ENCODE measurements at places on chromosomes 3 and 15.
A peak's percentile ranks its signal among the peaks of the same experiment; 100 is the strongest.

GRCh38 chr15:41115161-41115651 is 874 bp downstream of the INO80 start:
- H3K27me3 ChIP-seq = no peaks in the 10 kb centered on the region
- H3K27ac ChIP-seq = peak overlapping the region; percentile 100
- peaks cover 9% of the 10 kb centered on the region for H3K36me3 ChIP-seq
- peaks cover 30% of the 10 kb centered on the region for H3K4me1 ChIP-seq

- H3K4me1 ChIP-seq = no peaks in the 10 kb centered on the region
These were observed 40.5 kb downstream of the POLQ start for GRCh38 chr3:121505256-121505655.

GRCh38 chr3:39631136-39631535 is 163.7 kb downstream of the MOBP start:
- H3K4me3 ChIP-seq = no peak overlapping the region
- peaks cover 5% of the 10 kb centered on the region for H3K27me3 ChIP-seq
- H3K36me3 ChIP-seq = no peaks in the 10 kb centered on the region
- ATAC-seq = no peak

DNA sequence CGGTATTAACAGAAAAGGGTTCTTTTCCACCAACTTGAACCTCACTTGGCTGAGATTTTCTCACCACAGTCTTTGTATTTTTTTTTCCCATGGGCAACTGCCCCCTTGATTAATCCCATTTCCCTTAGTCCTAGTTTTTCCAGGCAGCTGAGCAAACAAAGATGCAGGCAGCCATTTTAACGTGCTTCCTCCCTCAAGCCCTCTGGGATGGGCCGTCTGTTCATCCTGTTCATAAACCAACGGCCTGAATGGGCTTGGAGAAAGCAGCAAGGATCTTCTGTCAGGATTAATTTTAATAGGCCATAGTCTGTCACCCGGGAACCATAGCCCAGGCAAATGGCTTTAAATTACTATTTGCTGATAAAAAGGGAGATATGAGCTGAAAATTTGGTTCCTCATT is 10.4 kb upstream of the POLR2M start:
- peaks cover 43% of the 10 kb centered on the region for H3K27me3 ChIP-seq
- no peak for ATAC-seq
- no peak overlapping the region for H3K27ac ChIP-seq
- H3K4me3 ChIP-seq = no peak overlapping the region
- H3K4me1 ChIP-seq = no peaks in the 10 kb centered on the region
- H3K36me3 ChIP-seq = no peaks in the 10 kb centered on the region

GRCh38 chr15:39582286-39582976 is 1.6 kb downstream of the THBS1 start:
- H3K27ac ChIP-seq = no peak overlapping the region

GRCh38 chr15:100931143-100931890 is 12.2 kb downstream of the LRRK1 start:
- peak overlapping the region; percentile 18 for H3K4me3 ChIP-seq
- H3K27ac ChIP-seq = peak overlapping the region; percentile 74
- H3K4me1 ChIP-seq = peaks cover 91% of the 10 kb centered on the region
- no peak for ATAC-seq

- no peak for ATAC-seq
- peaks cover 18% of the 10 kb centered on the region for H3K27me3 ChIP-seq
- H3K4me3 ChIP-seq = no peak overlapping the region
- no peaks in the 10 kb centered on the region for H3K4me1 ChIP-seq
These were observed 49.4 kb downstream of the GREM1 start for GRCh38 chr15:32767236-32767635.

GRCh38 chr15:69604072-69604411 is 151.4 kb downstream of the RPLP1 start:
- H3K27ac ChIP-seq = no peak overlapping the region
- H3K4me3 ChIP-seq = no peak overlapping the region
- H3K27me3 ChIP-seq = peaks cover 29% of the 10 kb centered on the region
- ATAC-seq = no peak

GRCh38 chr15:39828374-39828931 is 45.8 kb upstream of the FSIP1 start:
- no peak overlapping the region for H3K4me3 ChIP-seq
- peaks cover 35% of the 10 kb centered on the region for H3K27me3 ChIP-seq
- no peaks in the 10 kb centered on the region for H3K4me1 ChIP-seq
- no peaks in the 10 kb centered on the region for H3K36me3 ChIP-seq
- ATAC-seq = no peak

DNA sequence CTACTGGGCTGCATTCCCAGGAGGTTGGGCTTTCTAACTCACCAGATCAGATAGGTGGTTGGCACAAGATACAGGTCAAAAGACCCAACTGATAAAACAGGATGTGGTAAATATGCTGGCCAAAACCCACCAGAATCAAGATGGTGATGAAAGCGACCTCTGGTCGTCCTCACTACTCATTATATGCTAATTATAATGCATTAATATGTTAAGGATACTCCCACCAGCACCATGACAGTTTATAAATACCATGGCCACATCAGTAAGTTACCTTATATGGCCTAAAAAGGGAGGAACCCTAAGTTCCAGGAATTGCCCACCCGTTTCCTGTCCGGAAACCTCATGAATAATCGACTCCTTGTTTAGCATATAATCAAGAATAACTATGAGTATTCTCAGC is 31.6 kb downstream of the CFAP44 start:
- peaks cover 8% of the 10 kb centered on the region for H3K4me1 ChIP-seq
- H3K36me3 ChIP-seq = peaks cover 33% of the 10 kb centered on the region
- no peak overlapping the region for H3K27ac ChIP-seq
- no peak overlapping the region for H3K4me3 ChIP-seq

- no peak for ATAC-seq
- H3K4me3 ChIP-seq = no peak overlapping the region
- H3K27ac ChIP-seq = no peak overlapping the region
- H3K4me1 ChIP-seq = no peaks in the 10 kb centered on the region
These were observed 556.1 kb downstream of the FGF12 start for GRCh38 chr3:192171213-192171612.

DNA sequence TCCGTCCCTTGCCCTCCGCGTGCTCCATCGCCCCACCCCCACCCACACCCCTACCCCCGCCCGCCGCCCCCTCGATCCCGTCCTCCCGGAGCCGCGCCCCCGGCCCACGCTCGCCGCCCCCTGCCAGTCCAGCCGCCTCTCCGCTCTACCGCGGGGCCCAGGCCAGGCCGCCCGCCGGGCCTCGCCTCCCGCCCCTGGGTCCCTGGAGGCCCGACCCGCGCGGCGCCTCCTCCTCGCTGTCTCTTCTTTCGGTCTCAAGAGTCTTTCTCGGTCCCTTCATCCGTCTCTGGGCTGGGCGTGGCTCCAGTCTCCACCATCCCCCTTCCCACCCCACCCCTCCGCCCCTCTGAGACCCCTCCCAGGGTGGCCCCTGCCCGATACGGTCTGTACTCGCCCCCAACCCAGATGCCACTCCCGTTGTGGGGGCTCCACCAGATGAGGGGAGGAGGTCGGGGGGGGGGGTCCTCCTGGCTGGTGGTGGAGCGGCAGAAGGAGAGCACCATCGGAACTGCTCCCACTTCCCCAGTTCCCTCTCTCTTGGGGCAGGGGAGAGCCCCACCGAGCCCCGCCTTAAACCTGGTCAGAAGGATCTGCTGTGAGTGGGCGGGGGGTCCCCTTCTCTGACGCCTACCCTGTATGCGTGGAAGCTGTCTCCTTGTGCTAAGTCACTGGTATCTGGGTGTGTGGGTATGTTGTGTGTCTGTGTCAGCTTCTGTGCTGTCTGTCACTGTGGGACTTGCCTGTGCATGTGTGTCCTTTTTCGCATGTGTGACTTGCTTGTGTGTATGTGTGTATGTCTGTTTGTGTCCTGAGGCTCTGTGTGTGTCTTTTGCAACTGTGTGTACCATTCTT is 1.0 kb downstream of the PRKCD start:
- H3K4me1 ChIP-seq = peaks cover 63% of the 10 kb centered on the region
- peak; percentile 65 for ATAC-seq
- peak overlapping the region; percentile 86 for H3K4me3 ChIP-seq

- H3K36me3 ChIP-seq = peaks cover 11% of the 10 kb centered on the region
- no peak overlapping the region for H3K27ac ChIP-seq
- no peak overlapping the region for H3K4me3 ChIP-seq
- no peak for ATAC-seq
- no peaks in the 10 kb centered on the region for H3K4me1 ChIP-seq
- no peaks in the 10 kb centered on the region for H3K27me3 ChIP-seq
These were observed 106.3 kb downstream of the ETFA start for GRCh38 chr15:76204916-76205460.

DNA sequence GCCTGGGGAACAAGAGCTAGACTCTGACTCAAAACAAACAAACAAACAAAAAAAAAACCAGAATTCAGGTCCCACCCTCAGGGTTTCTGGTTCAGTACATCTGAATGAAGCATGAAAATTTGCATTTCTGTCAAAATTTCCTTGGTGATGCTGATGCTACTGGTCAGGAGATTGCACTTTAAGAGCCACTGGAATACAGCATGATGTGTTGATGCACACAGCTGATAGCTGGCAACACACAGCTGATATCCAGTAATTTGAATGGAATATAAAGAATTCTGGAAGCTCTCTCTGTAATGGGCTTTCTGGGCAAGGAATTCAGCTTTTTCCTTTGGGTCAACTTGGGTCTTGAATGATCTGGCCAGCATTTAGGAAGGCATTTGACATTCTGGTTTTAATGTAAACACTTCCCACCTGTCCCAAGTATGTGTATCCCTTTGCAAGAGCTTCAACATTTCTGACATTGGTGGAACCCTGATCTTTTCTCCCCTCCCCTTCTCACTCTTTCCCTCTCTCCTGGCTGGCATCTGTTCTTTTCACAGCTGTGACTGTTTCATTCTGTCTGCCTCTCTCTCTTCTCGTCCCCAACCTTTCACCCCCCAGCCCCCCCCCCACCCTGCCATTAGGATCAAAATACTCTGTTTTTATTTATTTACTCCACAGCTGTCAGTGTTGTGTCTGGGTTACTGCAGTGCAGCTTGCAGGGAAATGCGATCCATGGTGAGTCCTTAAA is 189.5 kb downstream of the TPRG1 start:
- no peaks in the 10 kb centered on the region for H3K27me3 ChIP-seq
- H3K27ac ChIP-seq = no peak overlapping the region
- no peak for ATAC-seq
- no peak overlapping the region for H3K4me3 ChIP-seq

GRCh38 chr3:99925584-99926230 is 108.0 kb downstream of the CMSS1 start:
- H3K4me3 ChIP-seq = no peak overlapping the region
- H3K36me3 ChIP-seq = peaks cover 28% of the 10 kb centered on the region
- no peak overlapping the region for H3K27ac ChIP-seq
- no peaks in the 10 kb centered on the region for H3K27me3 ChIP-seq
- ATAC-seq = no peak

DNA sequence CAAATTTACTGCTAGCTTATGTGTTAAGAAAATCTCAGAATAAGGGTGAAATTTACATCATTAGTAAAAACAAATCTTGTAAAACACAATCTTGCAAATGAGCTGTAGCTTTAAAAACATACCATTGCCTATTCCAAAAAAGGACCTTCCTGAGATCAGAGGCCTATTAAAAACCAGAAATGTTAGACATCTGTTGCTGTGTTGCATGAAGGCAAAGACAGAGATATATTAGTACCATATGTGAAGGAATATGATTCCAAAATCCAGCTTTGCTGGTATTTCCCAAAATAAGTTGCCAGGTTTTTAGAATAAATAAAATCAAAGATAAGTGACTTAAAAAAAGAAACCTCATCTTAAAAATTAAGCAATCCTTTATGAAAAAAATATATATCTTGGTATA is 504.1 kb upstream of the CDIN1 start:
- H3K27ac ChIP-seq = no peak overlapping the region
- ATAC-seq = no peak
- no peak overlapping the region for H3K4me3 ChIP-seq
- no peaks in the 10 kb centered on the region for H3K27me3 ChIP-seq
